ENCODE measurements at places on chromosomes 2 and 18.

GRCh38 chr2:237872178-237872887 is 12.9 kb downstream of the RAMP1 start:
- no peak for DNase-seq

- DNase-seq: no peak
These were observed 1.1 kb upstream of the TACR1 start for GRCh38 chr2:75200140-75201096.

GRCh38 chr2:60544062-60544461 is 9.4 kb downstream of the BCL11A start:
- DNase-seq: no peak

DNA sequence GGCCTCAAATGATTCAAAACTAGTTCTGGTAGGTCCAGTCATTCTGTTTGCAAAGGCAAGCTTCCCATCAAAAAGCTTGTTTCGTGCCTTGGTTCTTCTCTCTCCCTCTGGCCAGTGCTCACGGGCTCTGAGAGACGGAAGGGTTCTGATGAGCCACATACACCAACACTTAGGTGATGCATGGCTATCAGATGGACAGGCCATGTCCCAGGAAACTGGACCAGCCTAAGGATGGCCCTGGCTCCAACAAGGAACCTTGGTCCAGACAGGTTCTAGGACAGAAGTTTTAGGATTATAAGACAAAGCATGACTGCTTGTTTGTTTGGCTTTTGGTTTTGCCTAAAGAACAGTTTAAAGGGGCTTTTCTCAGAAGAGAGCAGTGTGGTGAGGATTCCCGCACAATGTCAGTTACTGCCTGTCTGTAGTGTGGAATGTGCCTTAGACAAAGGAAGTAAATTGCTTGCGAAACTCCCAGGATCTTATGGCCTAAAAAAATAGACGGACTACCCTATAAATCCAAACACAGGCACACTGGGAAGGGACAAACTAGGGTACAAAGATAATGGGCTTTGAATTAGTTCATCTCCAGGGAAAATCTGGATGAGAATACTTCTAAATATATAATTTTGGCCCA is 10.3 kb downstream of the CYP1B1 start:
- DNase-seq: no peak

GRCh38 chr18:56202678-56203077 is 435.7 kb downstream of the TXNL1 start:
- DNase-seq: no peak

Measured in fibroblast of the conjunctiva (primary cell).